ENCODE measurements at places on chromosomes 13 and 19.

DNA sequence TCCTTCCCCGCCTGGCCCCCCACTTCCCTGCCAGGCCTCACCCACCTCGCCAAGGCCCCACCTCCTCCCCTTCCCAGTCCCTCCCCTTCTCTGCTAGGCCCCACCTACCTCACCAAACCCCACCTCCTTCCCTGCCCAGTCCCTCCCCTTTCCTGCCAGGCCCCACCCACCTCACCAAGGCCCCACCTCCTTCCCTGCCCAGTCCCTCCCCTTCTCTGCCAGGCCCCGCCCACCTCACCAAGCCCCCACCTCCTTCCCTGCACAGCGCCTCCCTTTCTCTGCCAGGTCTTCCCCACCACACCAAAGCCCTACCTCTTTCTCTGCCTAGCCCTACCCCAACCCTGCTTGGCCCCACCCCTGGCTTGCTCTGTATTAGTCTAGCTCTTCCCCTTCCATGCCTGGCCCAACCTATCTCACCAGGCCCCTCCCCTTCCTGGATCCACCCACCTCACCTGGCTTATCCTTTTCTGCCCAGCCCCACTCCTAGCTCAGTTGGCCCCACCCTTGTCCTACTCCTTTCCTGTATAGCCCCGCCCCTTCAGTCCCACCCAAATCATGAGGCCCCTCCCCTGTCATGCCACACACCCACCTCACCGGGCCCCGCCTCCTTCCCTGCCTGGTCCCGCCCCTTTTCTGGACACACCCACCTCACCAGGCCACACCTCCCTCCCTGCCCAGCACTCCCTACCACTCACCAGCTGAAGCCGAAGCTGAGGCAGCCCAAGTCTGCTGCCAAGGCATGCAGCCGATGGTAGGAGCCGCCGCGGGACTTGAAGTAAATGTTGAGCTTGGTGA lies 16.2 kb downstream of the CERS1 start:
- no peak for DNase-seq

DNA sequence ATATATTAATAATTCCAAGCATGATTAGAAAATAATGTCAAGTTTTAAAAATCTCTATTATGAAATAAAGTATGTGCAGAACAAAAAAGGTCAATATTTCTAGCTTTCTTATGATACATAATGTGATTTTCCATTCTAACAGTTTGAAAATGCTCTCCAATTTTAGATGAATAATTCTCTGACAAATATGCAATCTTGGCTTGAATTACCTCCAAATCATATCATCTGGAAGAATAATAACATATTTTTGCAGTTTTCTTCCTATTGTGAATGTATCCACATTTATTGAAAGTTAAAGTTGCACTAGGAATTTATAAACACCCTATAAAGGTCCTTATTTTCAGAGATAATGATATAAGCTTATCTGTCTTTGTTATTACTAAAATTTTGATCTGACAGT lies 548.5 kb upstream of the SLC10A2 start:
- DNase-seq, result no peak

GRCh38 chr19:8161135-8161646 lies 11.8 kb upstream of the FBN3 start:
- DNase-seq, result no peak

GRCh38 chr19:29881386-29881785 lies 60.7 kb upstream of the URI1 start:
- DNase-seq, result no peak

DNA sequence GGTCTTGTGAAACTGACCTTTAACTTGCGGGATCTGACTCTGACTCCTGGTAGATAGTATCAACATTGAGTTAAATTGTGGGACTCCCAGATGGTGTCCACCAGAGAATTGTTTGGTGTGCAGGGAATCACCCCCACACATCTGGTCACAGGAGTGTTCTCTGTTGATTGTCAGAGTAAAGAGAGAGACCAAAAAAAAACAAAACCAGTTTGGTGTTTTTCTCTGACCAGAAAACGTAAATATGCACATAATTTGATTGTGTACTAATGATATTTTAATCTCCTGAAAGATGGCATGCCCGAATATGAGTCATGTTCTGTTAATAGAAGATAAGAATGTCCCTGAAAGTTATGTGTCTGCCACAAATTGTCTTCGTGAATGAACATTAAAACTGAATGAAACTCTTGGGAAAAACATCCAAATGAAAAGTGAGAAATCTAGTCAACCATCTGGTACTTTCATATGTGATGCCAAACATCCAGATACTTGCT lies 118.5 kb upstream of the GPC6 start:
- no peak for DNase-seq

- DNase-seq, result peak; percentile 75
These were observed 4.7 kb downstream of the PNMA8A start for GRCh38 chr19:46466536-46467196.

- peak; percentile 61 for DNase-seq
These were observed 44.6 kb downstream of the ZNF787 start for GRCh38 chr19:56076498-56076897.

DNA sequence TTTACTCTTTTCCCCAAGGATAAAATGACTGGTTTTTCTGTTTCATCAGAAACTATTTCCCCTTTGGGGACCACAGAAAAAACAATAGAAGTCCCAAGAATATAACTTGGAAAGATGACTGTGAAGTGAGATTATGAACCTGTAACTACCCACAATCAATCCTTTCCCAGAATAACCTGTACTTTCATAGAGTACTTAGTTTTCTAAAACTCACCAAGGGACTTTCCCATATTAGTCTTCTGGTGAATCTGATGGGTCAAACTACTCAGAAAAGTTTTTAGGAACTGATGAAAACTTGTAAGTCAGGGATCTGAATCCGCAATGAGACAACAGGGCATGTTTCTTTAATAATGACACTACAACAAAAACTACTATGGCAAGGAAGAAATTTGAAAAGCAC lies 62.6 kb downstream of the STK24 start:
- no peak for DNase-seq

- no peak for DNase-seq
These were observed 64.3 kb downstream of the COL4A1 start for GRCh38 chr13:110242615-110243014.

DNA sequence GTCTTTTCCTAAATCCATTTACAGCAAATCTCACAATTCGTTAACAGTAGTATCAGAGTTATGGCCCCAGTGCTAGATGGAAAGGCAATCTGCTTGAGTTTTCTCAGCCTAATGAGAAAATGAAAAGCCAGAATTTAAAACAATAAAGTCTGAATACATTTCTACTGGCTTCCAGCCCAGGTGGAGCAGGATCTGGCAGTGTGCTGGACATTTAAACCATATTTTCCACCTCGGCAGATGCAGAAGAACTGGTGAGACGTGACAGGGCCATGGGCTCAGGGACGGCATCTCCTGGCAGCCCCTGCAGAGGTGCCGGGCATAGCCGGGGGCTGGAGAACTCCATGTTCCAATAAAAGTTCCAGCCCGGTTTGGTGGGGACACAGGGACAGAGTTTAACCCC lies 7.1 kb downstream of the SMIM7 start:
- DNase-seq, result peak; percentile 41

DNA sequence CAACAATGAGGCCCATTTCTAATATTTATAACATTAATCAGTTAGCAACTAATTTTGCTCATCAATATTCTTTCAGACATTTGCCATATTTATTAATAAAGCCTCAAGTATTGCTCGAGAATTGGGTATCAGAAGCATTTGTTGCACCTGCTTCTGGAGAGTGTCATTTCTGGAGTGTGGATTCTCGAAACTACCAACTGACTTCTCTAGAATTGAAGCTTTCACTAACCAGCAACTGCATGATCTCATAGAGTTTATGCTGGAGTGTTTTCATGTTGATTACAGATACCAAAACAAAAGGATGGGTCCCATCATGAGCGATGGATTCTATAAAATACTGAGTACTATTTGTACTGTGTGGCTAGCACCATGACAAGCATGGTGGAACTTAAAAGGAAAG lies 121.0 kb upstream of the SLC7A1 start:
- no peak for DNase-seq

DNA sequence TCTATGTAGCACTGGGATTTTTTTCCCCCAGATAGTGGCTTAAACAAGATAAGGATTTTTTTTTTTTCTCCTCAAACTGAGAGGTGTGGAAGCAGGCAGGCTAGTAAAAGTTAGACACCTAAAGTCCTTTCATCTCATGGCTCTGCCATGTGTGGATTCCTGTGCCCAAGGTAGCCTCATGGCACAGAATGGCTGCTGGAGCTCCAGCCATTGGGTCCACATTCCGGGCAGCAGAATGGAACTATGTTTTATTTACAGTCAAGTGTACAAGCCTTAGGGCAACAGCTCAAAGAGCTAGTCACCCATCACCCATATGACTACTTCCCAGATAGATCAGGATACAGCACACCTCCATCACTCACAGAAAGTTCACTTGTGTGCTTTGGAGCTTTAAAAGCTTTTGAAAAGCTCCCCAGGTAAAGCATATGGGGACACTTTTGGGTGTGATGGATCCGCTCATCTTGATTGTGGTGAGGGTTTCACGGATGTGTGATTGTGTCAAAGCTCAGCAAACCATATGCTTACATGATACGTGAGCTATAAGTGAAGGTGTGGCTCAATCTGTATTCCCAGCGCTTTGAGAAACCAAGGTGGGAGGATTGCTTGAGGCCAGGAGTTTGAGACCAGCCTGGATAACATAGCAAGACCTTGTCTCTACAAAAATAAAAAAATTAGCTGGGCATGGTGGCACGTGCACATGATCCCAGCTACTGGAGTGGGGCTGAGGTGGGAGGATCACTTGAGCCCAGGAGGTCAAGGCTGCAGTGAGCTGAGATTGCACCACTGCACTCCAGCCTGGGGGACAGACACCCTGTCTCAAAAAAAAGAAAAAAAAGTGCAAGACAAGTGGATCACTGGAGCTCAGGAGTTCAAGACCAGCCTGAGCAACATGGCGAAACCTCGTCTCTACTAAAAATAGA lies 18.1 kb downstream of the PGLS start:
- DNase-seq, result no peak

DNA sequence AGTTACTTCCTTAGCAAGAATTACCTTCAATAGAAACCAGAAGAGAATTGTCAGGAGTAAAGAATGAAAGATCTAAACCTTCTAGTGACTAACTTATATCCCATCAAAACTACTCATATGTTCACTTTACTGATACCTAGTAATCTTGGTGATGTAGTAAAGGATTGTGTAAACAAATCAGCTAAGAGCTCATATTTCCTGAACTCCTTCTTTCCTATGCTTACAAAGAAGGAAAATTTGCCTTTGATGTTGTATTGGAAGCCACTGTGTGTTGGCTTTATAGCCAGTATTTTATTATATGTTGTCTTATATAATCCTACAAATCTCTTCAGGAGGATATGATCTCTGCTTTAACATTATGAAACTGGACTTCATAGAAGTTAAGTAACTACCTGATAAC lies 671.0 kb downstream of the PCDH9 start:
- DNase-seq, result no peak

- DNase-seq, result no peak
These were observed 675 bp upstream of the PGPEP1 start for GRCh38 chr19:18339723-18340122.

DNA sequence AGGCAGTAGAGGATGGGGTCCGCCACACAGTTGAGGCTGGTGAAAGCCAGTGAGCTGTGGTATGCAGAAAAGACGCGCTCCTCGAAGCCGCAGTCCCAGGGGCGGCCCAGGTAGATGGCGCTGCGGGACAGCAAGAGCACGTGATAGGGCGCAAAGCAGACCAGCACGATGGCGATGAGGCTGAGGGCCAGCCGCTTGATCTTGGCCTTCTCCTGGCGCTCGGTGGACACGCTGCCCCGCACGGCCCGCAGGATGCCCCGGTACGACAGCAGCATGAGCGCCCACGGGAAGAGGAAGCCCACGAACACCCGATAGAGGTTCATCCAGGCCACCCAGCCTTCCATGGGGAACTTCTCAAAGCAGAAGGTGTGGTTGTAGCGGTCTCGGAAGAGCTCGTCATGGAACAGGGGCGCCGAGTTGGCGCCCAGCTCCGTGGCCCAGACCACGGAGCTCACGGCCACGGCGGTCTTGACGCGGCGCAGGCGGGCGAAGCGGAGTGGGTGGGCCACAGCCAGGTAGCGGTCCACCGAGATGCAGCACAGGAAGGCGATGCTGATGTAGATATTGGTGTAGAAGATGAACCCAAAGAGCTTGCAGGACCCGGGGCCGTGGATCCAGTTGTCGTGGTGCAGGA lies 6.5 kb upstream of the OPA3 start:
- no peak for DNase-seq

DNA sequence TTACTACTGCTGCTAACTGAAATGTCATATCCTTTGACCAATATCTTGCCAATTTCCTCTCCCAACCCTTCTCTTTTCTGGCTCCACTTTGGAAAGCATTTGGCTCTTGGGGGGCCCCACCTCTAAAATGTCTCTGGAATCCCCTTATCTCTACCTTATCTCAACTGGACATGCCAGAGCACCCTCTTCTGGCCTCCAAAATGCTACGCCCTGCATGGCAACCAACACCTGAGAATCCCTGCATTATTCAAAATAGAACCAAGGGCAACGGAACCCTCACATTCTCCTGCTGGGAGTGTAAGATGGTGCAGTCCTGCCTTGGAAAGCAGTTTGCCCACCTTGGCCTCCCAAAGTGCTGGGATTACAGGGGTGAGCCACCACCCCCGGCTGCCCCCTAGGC lies 35.3 kb downstream of the CERS4 start:
- no peak for DNase-seq

- no peak for DNase-seq
These were observed 14.3 kb downstream of the ERICH4 start for GRCh38 chr19:41457241-41457640.

DNA sequence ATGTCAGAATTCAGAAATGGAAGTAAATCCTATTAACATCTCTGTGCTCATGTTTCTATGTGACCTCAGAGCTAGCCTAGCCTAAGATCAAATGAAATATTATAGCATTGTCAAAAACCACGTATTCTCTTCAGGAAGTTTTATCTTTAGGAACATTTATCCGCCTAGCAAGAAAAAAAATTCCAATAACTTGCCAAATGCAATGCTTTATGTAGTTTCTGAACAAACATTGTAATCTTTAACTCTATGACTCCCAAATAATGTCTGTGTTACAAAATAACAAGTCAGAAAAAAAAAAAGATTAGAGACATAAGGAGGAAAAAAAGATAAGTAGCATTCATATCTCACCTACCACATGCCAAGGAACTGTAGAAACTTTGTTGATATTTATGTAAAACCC lies 18.4 kb upstream of the IPO5 start:
- no peak for DNase-seq

- peak; percentile 48 for DNase-seq
These were observed 546 bp upstream of the ZNF546 start for GRCh38 chr19:39996218-39996810.

GRCh38 chr13:50593207-50593606 lies 250.3 kb downstream of the DLEU7 start:
- no peak for DNase-seq

DNA sequence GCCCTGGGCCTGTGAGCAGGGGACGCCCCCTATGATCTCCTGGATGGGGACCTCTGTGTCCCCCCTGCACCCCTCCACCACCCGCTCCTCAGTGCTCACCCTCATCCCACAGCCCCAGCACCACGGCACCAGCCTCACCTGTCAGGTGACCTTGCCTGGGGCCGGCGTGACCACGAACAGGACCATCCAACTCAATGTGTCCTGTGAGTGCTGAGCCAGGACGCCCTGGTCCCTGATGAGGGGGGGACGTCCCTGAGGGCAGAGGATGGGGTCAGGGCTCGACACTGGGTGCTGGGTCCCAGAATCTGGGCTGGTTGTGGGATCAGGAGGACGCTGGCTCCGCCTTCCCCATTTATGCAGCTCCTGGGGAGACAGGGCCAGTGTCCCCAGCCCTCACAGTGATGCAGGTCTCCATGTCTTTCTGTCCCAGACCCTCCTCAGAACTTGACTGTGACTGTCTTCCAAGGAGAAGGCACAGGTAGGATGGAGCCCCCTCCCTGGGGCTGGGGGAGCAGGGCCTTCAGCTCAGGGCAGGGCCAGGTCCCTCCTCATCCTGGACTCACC lies 2.5 kb downstream of the SIGLEC7 start:
- DNase-seq, result no peak

- peak; percentile 59 for DNase-seq
These were observed 689 bp downstream of the DCUN1D2 start for GRCh38 chr13:113489549-113490495.

Measured in right hindlimb (tissue), 1 donor.